Activated B cell treated with CpG ODN at 0.5 μM for 24 hours (primary cell): ENCODE measurements at places on chromosomes 4 and X.

GRCh38 chr4:173436149-173436579 is 37.2 kb upstream of the SCRG1 start:
- H3K4me1 ChIP-seq = no peaks in the 10 kb centered on the region
- DNase-seq = no peak
- no peak overlapping the region for H3K27ac ChIP-seq
- H3K4me3 ChIP-seq = no peak overlapping the region
- H3K27me3 ChIP-seq = no peaks in the 10 kb centered on the region

DNA sequence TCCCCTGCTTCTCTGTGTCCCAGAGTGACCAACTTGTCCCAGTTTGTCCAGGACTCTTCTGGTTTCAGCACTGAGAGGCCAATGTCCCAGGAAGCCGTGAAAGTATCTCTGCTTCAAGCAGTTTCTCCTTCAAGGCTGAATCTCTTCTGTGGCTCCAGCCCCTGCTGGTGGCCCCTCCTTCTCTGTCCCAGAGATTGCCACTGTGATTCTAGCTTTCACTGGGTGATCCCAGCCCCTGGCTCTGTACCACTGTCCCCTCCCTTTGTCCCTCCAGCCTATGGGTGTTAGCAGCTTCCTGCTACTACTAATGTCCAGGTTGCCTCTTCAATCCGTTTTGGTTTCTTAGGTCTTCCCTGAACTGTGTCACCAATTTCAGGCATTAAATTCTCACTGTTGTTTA is 70.5 kb downstream of the SOX3 start:
- no peak overlapping the region for H3K4me3 ChIP-seq
- no peak overlapping the region for H3K27ac ChIP-seq
- no peaks in the 10 kb centered on the region for H3K27me3 ChIP-seq
- DNase-seq = no peak
- no peaks in the 10 kb centered on the region for H3K4me1 ChIP-seq
- no peaks in the 10 kb centered on the region for H3K36me3 ChIP-seq

DNA sequence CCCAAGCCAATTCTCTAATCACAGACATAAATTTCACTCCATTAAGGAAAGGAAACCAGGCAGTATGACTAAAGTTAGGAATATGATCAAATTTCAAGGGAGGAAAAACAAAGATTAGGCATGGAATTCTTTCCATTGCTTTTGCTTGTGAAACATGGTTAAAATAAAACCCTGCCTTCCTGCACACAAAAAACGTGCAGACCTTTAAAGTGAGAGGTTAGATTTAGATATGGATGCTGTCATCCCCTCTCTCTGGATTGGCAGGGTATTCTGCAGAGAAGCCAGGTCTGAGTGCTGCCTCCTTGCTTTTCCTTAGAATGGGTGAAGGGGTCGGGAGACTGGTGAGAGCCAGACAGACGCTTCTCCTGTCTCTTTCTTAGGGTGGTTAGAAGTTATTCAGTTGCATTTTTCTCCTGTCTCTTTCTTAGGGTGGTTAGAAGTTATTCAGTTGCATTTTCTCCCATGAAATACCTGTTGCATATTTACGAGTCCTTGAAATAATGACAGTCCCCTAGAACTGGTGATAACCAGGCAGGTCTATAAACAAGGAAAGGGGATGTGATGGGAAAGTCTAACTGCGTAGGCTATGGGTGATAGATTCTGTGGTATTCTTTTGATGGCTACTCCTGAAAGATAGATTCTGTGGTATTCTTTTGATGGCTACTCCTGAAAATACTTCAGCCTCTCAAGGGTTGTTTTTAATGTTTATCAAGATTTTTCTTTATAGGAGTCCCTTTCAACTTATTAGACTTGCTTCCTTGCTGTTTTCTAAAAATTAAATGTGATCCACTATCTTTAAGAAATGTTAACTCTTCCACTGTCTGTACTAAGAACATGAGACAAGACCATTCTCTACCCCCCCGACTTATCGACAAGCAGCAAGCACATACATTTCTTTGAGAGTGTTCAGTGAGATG is 163.6 kb downstream of the SPRY1 start:
- H3K27me3 ChIP-seq = no peaks in the 10 kb centered on the region
- no peak overlapping the region for H3K27ac ChIP-seq
- DNase-seq = no peak
- peaks cover 3% of the 10 kb centered on the region for H3K4me1 ChIP-seq

DNA sequence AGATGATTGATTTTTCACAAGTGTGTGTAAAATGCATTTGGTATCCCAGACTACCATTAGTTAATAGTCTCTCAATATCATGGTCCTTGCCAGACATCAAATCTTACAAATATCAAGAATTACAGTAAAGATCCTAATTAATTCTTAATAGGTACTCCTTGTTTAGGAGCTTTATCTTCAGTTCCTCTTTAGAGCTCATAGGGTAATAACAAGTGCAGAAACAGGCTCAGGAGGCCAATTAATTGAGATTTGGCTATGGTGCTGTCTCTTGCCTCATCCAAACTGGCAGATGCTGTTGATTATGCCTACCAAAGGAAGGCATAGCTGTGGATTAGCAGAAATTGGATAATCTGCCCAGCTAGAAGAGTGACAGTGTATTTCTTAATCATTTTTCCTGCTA is 6.9 kb downstream of the MTMR1 start:
- peaks cover 32% of the 10 kb centered on the region for H3K36me3 ChIP-seq
- H3K27ac ChIP-seq = no peak overlapping the region
- peaks cover 66% of the 10 kb centered on the region for H3K4me1 ChIP-seq
- H3K4me3 ChIP-seq = no peak overlapping the region
- no peaks in the 10 kb centered on the region for H3K27me3 ChIP-seq
- DNase-seq = no peak

DNA sequence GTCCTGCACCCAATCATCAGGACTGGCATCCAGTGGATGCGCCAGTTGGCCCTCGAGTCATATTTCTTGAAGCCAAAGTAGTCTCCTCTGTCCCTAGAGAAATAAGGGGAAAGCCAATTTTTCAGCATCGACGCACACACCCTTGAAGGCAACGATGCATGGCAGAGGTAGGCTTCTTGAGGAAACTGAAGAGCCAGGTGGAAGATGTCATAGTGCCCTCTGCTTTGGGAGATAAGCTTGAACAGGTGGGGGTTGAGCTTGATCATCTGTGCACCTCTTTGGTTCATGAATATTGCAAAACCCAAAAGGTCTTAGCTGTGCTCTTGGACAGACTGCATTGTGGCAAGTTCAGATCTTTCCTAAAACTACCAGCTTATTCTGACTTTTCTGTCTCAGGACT is 34.6 kb upstream of the WDR1 start:
- peaks cover 27% of the 10 kb centered on the region for H3K27me3 ChIP-seq
- H3K36me3 ChIP-seq = no peaks in the 10 kb centered on the region
- peaks cover 29% of the 10 kb centered on the region for H3K4me1 ChIP-seq

- H3K27ac ChIP-seq = no peak overlapping the region
- no peaks in the 10 kb centered on the region for H3K36me3 ChIP-seq
These were observed 72.6 kb upstream of the MBNL3 start for GRCh38 chrX:132561483-132561882.

- no peak for DNase-seq
- no peaks in the 10 kb centered on the region for H3K27me3 ChIP-seq
- no peak overlapping the region for H3K27ac ChIP-seq
- no peaks in the 10 kb centered on the region for H3K4me1 ChIP-seq
These were observed 64.2 kb upstream of the TRPC5OS start for GRCh38 chrX:111811831-111812230.

DNA sequence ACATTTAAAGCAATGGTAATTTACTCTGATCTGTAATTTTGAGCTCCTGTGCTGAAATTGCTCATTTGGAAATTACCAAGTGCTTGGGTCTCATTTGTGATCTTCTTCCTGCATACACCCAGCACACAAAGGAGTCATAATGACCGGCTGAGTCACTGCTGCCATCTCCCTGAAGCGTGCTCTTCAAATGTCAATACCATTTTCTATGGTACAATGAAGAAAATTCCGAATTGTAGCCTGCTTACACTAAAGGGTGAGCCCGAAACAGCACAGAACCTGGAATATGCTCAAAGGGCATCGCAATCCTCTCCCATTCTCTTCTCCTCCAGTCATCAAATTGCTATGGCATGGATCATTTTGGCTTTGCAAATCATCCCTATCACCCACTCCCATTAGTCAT is 140.5 kb downstream of the GRIA3 start:
- DNase-seq = no peak
- no peaks in the 10 kb centered on the region for H3K36me3 ChIP-seq
- no peaks in the 10 kb centered on the region for H3K4me1 ChIP-seq
- no peaks in the 10 kb centered on the region for H3K27me3 ChIP-seq

DNA sequence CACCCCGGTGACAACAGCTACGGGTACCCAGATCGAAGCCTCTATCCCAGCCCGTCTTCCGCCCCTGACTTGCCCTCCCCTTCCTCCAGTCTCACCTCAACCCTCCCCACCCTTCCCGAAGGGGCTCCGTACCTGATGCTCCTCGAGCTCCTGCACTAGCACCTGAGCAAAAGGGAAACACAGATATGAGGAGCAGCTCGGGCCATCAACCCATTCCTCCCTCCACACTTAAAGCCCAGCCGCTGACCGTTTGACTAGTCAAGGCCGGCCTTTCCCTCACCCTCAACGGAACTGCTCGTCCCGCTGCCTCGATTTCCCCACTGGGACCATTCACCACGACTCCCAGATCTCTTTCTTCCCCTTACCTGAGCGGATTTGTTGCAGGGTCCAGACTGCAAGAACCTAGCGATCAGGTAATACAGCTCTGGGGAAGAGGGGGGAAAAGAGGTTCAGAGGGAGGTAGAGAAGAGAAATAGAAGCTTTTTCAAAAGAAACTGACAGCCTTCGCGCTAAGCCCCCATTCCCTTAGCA is 731 bp downstream of the BRWD3 start:
- H3K27me3 ChIP-seq = no peaks in the 10 kb centered on the region
- peaks cover 29% of the 10 kb centered on the region for H3K4me1 ChIP-seq
- H3K4me3 ChIP-seq = peak overlapping the region; percentile 92
- DNase-seq = peak; percentile 27
- H3K36me3 ChIP-seq = peaks cover 7% of the 10 kb centered on the region
- H3K27ac ChIP-seq = peak overlapping the region; percentile 83

DNA sequence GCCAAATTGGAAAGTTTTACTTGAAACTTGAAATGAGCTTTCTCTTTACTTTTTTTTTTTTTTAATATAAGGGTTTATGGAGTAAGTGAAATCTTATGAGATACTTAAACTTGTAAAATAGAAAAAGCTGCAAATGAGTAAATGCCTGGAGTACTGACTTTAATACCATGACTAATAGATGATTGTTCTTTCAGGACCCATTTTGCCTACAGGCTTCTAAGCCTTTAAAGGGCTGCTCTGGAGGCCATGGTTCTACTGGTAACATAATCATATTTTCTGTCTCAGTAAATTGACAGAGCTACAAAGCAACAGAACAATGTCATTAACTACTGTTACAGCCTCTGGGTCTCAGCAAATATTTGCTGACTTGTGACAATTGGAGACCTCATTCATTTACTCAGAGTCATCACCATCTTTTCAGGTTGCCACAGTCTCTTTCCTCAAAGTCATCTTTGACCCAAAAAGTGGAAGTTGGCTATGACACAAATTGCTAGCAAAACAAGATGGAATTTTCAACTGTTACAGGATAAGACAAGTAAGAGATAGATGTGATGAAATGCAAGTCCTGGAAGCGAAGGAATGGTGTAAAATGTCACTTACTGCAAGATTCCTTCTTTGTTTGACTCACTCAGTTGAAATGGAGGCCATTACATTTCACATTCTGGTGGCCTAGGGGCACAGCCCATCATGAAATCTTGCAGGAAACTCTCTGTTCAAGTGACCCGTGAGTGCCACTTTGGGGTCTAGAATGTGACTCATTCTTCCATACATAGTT is 132.7 kb downstream of the BTC start:
- no peak overlapping the region for H3K27ac ChIP-seq
- H3K27me3 ChIP-seq = peaks cover 7% of the 10 kb centered on the region
- H3K4me1 ChIP-seq = no peaks in the 10 kb centered on the region

DNA sequence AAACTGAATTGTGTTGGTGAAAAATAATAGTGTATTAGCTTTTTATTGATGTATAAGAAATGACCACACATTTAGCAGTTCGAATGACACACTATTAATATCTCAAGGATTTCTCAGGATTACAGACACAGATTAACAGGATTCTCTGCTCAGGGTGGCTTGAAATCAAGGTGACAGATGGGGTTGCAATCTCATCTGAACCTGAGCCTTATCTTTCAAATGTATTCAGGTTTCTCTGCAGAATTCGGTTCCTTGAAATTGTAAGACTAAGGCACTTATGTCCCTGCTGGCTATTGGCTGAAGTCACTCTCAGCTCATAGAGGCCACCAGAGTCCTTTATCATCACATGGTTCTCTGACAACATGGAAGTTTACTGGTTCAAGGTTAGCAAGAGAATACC is 1780.1 kb downstream of the ARAP2 start:
- H3K27ac ChIP-seq = no peak overlapping the region
- H3K36me3 ChIP-seq = no peaks in the 10 kb centered on the region
- no peak overlapping the region for H3K4me3 ChIP-seq
- H3K27me3 ChIP-seq = no peaks in the 10 kb centered on the region
- no peaks in the 10 kb centered on the region for H3K4me1 ChIP-seq
- DNase-seq = no peak

DNA sequence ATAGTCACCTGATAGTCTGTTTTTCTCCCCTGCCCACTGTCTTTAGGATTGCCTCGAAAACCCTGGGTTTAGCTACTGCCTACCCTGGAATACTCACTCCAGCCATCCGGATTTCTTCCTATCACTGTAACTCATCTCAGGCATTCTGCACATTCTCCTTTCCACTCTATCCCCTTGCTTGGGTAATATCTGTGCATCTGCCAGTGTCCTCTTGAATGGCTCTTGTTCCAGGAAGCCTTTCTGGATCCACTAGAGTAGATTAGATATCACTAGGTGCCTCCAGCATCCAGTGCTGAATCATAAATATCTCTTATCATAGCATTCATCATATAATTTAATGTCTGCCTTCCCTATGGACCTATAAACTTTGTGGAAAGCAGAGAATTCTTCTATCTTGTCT is 17.1 kb upstream of the GALNT7 start:
- H3K36me3 ChIP-seq = no peaks in the 10 kb centered on the region
- DNase-seq = no peak
- H3K4me1 ChIP-seq = no peaks in the 10 kb centered on the region
- H3K4me3 ChIP-seq = no peak overlapping the region
- H3K27me3 ChIP-seq = no peaks in the 10 kb centered on the region
- no peak overlapping the region for H3K27ac ChIP-seq

- H3K4me3 ChIP-seq = no peak overlapping the region
- no peak for DNase-seq
- no peaks in the 10 kb centered on the region for H3K36me3 ChIP-seq
- H3K27ac ChIP-seq = no peak overlapping the region
- H3K27me3 ChIP-seq = peaks cover 35% of the 10 kb centered on the region
- peaks cover 3% of the 10 kb centered on the region for H3K4me1 ChIP-seq
These were observed 24.0 kb downstream of the PLRG1 start for GRCh38 chr4:154526151-154526550.

GRCh38 chrX:124086411-124086810 is 124.9 kb downstream of the STAG2 start:
- H3K27me3 ChIP-seq = no peaks in the 10 kb centered on the region
- H3K27ac ChIP-seq = no peak overlapping the region
- no peak overlapping the region for H3K4me3 ChIP-seq
- DNase-seq = no peak
- H3K4me1 ChIP-seq = no peaks in the 10 kb centered on the region

- H3K36me3 ChIP-seq = no peaks in the 10 kb centered on the region
- no peak for DNase-seq
- no peak overlapping the region for H3K4me3 ChIP-seq
- no peaks in the 10 kb centered on the region for H3K4me1 ChIP-seq
- H3K27ac ChIP-seq = no peak overlapping the region
These were observed 37.9 kb upstream of the CBR4 start for GRCh38 chr4:169047956-169048355.
